Gastroesophageal sphincter (tissue), 4 donors: ENCODE measurements at places on chromosomes 2 and 18. TPM values are rescaled to one million over a fixed set of nuclear protein-coding genes. Genes with fewer than 3 reads are reported as not detected.

NR4A2 gene
- 7.3 TPM for total RNA-seq

ALPI gene
- total RNA-seq, result not detected

CEP68 gene
- 33.2 TPM for total RNA-seq

REG1B gene
- not detected for total RNA-seq

CHRNA1 gene
- total RNA-seq, result not detected

SERPINB5 gene
- not detected for total RNA-seq
